Right lobe of liver (tissue), 6 donors: ENCODE measurements at places on chromosomes 4 and X. TPM values are rescaled to one million over a fixed set of nuclear protein-coding genes. Genes with fewer than 3 reads are reported as not detected.

DNA sequence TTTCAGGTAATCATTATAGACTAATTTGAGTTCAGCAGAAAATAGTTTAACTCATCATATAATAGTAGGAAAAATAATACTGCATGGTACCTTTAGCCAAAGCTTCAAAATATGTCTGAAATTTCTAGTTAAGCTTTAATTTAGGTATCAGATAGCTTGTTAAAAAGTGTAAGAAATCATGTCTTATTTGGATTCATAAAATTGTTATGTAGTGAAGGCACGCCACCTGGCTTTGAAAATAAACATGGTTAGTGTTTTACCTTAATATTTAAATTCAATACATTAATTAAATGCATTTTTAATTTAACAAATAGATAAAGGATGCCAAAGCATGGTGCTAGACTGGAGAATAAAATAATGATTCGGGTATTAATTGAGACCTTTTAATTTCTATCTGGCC, 211.4 kb downstream of the FSTL5 start:
- H3K4me3 ChIP-seq, result no peak overlapping the region
- no peak overlapping the region for H3K27ac ChIP-seq
- H3K27me3 ChIP-seq, result no peaks in the 10 kb centered on the region
- no peak for DNase-seq
- H3K4me1 ChIP-seq, result no peaks in the 10 kb centered on the region

- H3K27ac ChIP-seq, result no peak overlapping the region
- peaks cover 22% of the 10 kb centered on the region for H3K4me1 ChIP-seq
- no peak overlapping the region for H3K4me3 ChIP-seq
- no peak for DNase-seq
Measured at GRCh38 chr4:48602222-48602621, 112.2 kb downstream of the ZAR1 start.

DNA sequence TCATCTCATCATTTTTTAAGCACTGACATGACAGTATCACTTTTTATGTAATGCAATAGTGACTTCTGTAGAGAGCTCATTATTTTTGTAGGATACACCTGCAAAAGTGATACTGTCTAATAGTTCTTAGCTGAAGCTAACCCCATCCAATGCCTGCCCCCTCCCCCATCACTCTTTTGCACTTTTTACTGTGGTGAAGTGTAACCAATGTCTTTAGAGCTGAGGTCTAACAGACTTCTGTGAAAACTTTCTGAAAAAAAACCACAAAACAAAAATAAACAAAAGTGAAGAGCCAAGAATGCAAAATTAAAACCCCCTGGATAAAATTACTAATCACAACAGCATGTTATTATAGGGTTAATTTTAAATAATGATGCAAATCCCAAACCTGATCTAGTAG, 301.1 kb downstream of the ANK2 start:
- H3K27ac ChIP-seq, result no peak overlapping the region
- DNase-seq, result no peak
- H3K36me3 ChIP-seq, result no peaks in the 10 kb centered on the region
- H3K4me1 ChIP-seq, result no peaks in the 10 kb centered on the region
- H3K27me3 ChIP-seq, result no peaks in the 10 kb centered on the region
- H3K4me3 ChIP-seq, result no peak overlapping the region

GRCh38 chr4:101989551-101989950, 199.0 kb downstream of the BANK1 start:
- no peaks in the 10 kb centered on the region for H3K27me3 ChIP-seq
- DNase-seq, result no peak
- no peak overlapping the region for H3K27ac ChIP-seq
- H3K4me1 ChIP-seq, result no peaks in the 10 kb centered on the region

AADAT gene
- 43.3 TPM for total RNA-seq

DNA sequence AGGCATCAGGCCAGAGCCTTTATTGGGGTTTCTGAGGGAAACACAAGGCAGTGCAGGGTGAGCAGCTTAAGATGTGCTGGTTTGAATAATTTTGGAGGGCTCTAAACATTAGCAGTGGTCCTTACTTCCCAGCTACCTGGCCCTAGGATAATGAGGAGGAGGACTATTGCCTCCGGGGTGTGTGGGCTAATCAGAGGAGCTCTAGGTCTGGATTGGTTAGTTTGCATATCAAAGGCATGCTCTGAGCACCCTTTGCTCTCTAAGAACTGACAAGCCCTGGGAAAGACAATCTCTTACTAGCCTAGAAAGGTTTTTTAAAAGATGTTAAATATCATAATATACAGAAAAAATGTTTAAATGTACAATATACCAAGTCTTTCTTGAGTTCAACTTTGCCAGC, 58.4 kb downstream of the RXFP1 start:
- no peaks in the 10 kb centered on the region for H3K36me3 ChIP-seq
- no peak overlapping the region for H3K27ac ChIP-seq
- no peaks in the 10 kb centered on the region for H3K4me1 ChIP-seq
- DNase-seq, result no peak
- H3K4me3 ChIP-seq, result no peak overlapping the region

DNA sequence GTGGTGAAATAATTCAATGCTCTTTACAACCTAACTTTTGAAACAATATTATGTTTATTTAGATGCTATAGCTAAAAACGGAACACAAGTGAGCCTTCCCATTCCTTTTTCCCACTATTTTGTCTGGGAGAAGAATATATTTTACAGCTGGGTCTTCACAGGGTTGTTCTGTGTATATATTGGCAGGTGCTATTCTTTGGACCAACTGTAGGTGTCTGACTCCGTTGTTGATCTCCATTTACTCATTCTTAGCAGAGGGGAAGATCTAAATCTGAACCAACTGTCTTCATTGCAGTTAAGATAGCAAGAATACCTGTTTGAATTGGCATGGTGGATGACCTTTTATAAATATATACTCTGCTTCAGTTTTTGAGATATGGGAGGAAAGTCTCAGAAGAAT, 257.4 kb downstream of the CFAP299 start:
- H3K27me3 ChIP-seq, result no peaks in the 10 kb centered on the region
- H3K4me1 ChIP-seq, result no peaks in the 10 kb centered on the region
- H3K4me3 ChIP-seq, result no peak overlapping the region
- DNase-seq, result no peak
- no peak overlapping the region for H3K27ac ChIP-seq
- no peaks in the 10 kb centered on the region for H3K36me3 ChIP-seq

GRCh38 chr4:182874304-182874751, 42.9 kb downstream of the DCTD start:
- no peaks in the 10 kb centered on the region for H3K27me3 ChIP-seq
- no peak overlapping the region for H3K27ac ChIP-seq
- H3K4me1 ChIP-seq, result no peaks in the 10 kb centered on the region
- DNase-seq, result no peak

CENPC gene
- total RNA-seq, result 8.8 TPM

DNA sequence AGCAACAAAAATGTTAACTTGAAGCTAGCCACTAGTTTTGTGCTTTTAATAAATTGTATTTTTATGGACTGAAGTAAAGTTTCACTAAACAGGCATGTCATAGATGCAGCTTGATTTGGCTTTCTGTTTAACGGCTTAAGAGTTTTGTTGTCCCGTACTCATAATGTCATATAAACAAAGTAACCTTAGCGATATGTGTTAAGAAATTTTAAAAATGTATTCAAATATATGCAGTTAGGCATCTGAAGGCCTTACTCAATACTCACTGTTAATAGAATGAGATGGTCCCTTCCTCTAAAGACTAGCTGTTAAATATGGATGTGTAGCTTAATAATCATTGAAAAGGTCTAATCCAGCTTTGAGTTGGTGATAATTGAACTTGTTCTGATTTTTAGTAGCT, 1.0 kb upstream of the SCLT1 start:
- no peaks in the 10 kb centered on the region for H3K36me3 ChIP-seq
- H3K4me3 ChIP-seq, result no peak overlapping the region

RS1 gene
- total RNA-seq, result not detected

FAT4 gene
- 4.6 TPM for total RNA-seq
